ENCODE measurements at places on chromosomes 3 and 15.

DNA sequence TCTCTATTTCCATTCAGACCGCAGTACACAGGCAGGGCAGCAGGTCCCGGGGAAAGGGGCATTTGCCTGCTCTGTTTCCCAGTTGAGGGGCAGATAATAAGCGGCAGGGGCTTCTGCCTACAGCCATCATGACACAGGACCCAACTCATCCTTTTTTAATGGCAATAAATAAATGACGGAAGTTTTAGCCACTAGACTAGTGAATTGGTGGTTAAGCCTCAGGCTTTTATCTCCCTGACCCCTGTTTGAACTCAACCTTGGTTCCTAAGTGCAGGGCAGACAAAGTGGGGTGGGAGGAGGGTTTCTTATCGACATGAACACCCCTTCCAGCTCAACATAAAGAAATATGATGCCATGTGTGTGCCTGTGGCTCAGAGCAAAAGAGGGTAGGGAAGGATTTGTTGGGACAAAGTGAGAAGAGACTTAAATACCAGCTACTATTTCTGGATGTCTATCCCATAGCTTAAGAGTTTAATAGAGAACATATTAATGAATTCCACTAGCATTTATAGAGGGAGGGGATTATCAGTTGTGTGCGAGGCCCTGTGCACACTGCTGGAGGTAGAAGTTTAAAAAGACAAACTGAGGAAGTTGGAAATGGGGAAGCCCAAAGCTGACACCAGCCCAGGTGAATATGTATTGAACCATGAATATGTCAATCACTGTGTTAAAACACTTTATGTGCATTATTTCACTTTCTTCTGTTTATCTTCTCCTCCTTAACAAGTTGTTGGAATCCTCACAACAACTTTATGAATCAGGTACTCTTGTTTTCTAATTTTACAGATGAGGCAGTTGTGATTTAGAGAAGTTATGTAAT lies 939.4 kb downstream of the MCTP2 start:
- DNase-seq: no peak

DNA sequence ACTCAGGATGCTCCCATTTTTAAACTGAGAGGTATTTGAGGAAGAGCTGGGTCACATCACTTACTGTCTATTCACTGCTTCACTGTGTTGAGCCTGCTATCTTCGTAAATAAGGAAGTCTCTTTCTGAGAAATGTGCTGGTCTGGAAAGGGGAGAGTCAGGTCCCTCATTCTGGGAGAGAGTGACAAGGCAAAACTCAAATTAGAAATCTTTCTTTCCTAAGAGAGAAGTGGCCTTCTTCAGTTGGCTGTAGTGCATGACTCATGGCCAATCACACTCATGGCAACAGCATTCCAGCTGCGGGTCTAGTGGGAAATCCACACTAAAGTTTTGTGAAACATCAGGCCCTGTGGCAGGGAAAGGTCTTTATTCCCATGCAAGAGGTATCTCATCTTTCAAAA lies 11.5 kb upstream of the TIMP4 start:
- no peak for DNase-seq

- no peak for DNase-seq
Measured at GRCh38 chr3:55974421-55975165, 487.5 kb upstream of the WNT5A start.

GRCh38 chr3:165919284-165919683 lies 82.1 kb upstream of the BCHE start:
- no peak for DNase-seq

GRCh38 chr15:29734917-29735572 lies 87.2 kb downstream of the TJP1 start:
- DNase-seq: no peak

- DNase-seq: no peak
Measured at GRCh38 chr3:72271216-72271615, 486.3 kb upstream of the PROK2 start.

- no peak for DNase-seq
Measured at GRCh38 chr15:59622289-59622688, 10.7 kb downstream of the GCNT3 start.

GRCh38 chr3:194308601-194309449 lies 42.3 kb downstream of the CPN2 start:
- no peak for DNase-seq

GRCh38 chr3:150158943-150159625 lies 188.4 kb upstream of the PFN2 start:
- no peak for DNase-seq

DNA sequence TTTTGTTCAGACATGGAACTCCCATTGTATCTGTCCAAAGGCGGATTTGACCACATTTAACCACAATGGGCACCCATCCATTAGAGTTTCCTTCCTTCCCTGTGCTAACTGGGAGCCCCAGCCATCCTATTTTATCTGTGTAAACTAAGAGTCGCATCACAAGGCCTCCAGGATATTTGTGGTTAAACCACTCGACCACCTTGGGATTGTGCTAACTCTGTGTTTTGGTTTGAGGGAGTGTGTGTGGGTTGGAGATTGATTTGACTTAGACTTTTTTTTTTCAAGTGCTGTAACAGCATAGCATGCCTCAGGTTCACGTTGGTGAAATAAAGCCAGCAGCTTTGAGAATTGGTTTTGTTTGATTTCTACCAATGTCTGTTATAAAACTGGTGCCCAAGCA lies 100.4 kb upstream of the TP63 start:
- DNase-seq: no peak

DNA sequence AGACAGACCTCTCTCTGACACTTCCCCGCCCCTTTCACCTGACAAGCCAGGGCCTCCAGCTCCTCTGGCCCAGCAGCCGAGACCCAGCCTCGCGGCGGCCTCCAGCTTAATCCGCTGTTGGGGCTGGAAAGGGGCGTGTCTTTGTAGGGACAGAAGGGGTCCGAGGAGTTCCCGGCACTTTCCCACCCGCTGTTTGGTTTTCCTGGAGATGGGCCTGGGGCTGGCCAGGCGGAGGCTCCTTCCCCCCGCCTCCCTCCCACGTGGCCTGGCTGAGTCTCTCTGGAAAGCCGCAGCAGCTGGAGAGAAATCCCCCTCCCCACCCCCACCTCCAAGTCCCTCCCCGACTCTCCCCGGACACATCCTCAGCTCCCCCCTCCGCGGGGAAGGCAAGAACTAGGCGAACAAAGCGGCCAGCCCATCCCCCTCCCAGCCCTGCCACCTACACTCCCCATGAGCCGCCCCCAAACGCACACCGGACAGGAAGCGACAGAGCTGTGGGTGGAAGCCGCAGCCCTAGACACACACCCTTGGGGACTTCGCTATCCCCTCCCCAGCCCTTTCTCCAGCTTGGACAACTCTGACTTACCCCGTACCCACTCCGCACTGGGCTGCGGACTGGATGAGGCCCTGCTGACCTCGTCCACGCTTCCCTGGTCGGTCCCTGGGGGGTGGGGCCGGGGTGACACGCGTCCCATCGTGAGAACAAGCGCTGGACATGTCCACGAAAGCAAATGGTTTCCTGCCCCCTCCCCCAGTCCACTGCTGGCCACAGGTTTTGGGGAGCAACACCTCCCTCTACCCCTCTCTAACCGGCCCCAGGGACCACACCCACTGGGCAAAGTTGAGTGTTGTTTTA lies 1.2 kb downstream of the IGDCC4 start:
- DNase-seq: no peak
